ENCODE measurements at places on chromosomes 1 and 21.

- no peaks in the 10 kb centered on the region for H3K27me3 ChIP-seq
- H3K27ac ChIP-seq = peak overlapping the region; percentile 73
- H3K4me1 ChIP-seq = peaks cover 18% of the 10 kb centered on the region
- H3K4me3 ChIP-seq = no peak overlapping the region
- no peaks in the 10 kb centered on the region for H3K36me3 ChIP-seq
- DNase-seq = no peak
These were observed 5.9 kb downstream of the CLCA2 start for GRCh38 chr1:86429835-86430234.

DNA sequence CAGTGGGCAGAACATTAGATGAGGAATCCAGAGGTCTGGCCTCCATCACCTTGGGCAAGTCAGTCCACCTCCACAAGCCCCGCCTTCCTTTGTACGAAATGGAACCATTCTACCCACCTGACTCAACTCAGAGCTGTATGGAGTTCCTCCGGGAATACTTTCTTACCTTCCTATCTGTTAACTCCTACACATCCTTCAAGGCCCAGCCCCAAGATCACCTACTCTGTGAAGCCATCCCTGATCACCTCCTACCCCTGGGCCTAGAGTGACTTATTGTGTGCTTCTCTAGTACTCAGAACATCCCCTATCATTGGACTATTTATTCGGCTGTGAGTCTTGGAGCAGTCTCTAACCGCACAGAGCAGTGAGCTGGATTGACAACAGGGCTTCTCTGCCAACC lies 66.7 kb downstream of the GLIS1 start:
- no peaks in the 10 kb centered on the region for H3K36me3 ChIP-seq
- no peak overlapping the region for H3K4me3 ChIP-seq
- H3K27me3 ChIP-seq = no peaks in the 10 kb centered on the region
- H3K4me1 ChIP-seq = no peaks in the 10 kb centered on the region

DNA sequence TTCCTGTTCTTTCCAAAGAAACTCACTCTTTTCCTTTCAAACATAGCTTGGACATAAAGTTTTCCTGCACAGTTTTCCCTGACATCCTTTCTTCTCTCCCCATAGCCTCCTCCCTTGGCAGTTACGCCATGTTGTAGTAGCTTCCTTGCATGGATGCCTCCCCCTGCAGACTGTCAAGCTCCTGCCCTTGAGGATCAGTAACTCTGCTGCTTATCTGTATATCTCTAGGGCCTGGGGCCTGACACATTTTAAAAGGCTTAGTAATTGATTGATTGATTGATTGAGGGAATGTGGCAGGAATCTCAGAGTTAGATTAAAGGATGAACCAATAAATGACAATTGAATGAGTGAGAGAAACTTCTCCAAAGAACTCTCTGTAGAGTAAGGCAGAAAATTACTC lies 143.7 kb downstream of the NEK7 start:
- no peak for DNase-seq
- no peak overlapping the region for H3K4me3 ChIP-seq
- H3K4me1 ChIP-seq = no peaks in the 10 kb centered on the region
- H3K27me3 ChIP-seq = no peaks in the 10 kb centered on the region

DNA sequence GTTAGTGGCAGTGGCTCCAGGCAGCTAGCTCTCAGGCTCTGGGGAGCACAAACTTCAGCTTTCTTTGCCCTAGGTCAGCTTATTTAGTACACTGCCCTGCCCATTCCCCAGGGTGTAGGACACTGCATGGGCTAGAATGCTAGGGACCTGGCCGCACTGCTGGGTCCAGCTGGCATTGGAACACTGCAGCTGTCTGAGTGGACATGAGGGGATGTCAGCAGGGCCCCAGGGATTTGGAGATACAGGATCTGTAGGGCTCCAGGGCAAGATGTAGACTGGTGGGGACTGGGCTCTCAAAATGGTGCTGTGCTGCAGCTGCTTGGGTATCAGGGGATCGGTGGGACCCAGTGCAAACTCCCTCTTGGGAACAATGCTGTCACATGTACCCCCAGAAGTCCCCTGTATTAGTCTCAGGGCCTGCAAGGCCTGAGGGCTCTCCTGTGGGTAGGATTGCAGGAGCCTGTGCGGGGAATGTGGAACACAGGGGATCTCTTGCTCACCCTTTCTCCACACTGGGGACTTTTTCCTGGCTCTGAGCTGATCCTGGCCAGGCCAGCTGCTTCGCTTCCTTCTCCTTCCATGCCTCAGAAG lies 25.2 kb upstream of the TTC22 start:
- no peak overlapping the region for H3K4me3 ChIP-seq
- no peaks in the 10 kb centered on the region for H3K36me3 ChIP-seq
- DNase-seq = no peak
- H3K4me1 ChIP-seq = no peaks in the 10 kb centered on the region
- no peak overlapping the region for H3K27ac ChIP-seq

DNA sequence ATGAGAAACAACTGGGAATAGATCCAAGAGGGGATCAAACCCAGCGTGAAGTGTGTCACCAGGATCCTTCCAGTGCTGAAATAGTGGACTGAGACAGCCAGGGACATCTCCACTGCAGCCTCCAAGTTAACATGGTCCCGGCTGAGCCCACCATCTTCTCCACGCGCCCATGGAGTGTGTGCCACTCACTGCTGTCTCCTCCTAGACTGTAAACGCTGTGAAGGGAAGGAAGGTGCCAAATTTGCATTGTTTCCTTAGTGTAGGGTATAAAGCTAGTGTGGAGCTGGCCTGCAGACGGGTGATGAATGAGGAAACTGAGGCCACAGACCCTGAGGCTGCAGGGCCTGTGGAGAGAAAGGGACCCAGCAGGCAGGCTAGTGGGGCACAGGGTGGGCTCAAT lies 183.6 kb downstream of the FOXD2 start:
- no peak overlapping the region for H3K4me3 ChIP-seq
- no peaks in the 10 kb centered on the region for H3K27me3 ChIP-seq
- H3K4me1 ChIP-seq = no peaks in the 10 kb centered on the region

- H3K4me3 ChIP-seq = no peak overlapping the region
- DNase-seq = peak; percentile 71
- H3K27me3 ChIP-seq = no peaks in the 10 kb centered on the region
- peak overlapping the region; percentile 80 for H3K27ac ChIP-seq
- no peaks in the 10 kb centered on the region for H3K36me3 ChIP-seq
- H3K4me1 ChIP-seq = peaks cover 40% of the 10 kb centered on the region
These were observed 93.0 kb upstream of the BMP8A start for GRCh38 chr1:39398278-39399021.

DNA sequence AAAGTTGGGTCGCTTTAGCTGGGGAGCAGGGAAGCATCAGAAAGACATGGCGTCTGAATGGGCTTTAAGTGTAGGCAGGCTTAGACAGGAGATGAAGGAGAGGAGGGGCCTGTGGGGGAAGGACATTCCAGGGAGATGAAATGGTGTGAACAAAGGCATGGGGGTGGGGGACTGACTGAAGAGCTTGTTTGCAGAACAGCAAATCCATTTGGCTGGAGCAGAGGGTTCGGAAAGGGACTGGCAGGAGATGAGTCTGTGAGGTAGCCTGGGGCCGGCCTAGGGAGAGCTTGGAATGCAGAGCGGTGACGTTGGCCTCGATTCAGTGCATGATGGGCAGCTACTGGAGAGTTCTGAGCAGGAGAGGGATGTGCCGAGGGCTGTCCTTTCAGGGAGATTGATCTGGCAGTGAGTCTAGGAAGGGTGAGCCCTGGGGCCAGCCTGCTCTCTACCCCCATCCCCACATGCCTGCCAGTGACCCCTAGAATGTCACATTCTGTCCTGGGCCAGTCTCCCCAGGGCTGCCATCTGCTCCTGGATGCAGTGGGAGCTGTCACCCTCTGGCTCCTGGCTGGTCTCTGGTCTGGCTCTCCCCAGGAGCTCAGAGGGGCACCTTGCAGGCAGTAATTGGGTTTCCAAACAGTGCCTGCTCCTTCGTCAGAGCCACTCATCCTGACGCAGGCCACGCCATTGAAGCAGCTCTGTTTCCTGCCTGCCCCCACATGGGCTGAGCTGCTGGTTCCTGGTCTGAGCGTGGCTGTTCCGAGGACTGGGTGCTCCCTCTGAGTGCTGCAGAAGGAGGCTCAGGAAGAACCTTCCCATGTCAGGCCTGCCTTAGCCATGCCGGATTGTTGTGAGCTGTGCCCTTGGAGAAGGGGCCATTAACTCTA lies 22.3 kb upstream of the TMEM222 start:
- peaks cover 18% of the 10 kb centered on the region for H3K4me1 ChIP-seq
- H3K36me3 ChIP-seq = no peaks in the 10 kb centered on the region
- H3K4me3 ChIP-seq = no peak overlapping the region
- H3K27ac ChIP-seq = peak overlapping the region; percentile 91
- DNase-seq = peak; percentile 70
- H3K27me3 ChIP-seq = no peaks in the 10 kb centered on the region
